NCI-H1694 treated with DMSO at 0.1 percent for 48 hours (cell line): ENCODE measurements at places on chromosomes 11 and 22.
A peak's percentile ranks its signal among the peaks of the same experiment; 100 is the strongest.

DNA sequence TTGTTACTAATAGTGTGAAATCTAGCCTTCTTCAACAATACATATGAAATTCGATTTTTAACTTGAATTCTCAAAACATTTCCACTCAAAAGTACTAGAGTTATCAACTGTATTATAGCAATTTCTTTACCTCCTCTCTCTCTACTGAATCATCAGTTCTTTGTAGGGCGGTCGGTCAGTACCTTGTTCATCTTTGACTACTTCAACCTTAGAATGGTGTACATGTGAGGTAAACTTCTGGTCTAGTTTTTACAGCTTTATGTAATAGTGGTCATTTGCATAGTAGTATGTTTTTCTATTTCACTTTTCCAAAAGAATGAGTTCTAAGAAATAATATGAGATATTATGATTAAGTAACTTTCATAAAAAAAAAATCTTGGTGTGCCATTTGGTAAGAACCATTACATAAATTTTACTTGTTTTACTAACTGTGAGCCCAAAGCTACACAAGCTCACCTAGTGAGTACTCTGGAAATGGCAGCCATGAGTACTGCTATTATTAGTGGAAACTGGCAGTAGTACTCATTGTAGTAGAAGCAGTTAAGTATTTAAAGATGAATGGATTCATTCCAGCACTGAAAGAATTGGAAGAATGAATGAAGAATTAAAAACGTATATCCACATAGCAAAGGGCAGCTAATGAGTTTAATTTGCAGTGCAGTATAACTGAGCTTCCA lies 30.1 kb downstream of the SESN3 start:
- no peak for DNase-seq

GRCh38 chr11:10379022-10379421 lies 74.1 kb downstream of the ADM start:
- DNase-seq: no peak

DNA sequence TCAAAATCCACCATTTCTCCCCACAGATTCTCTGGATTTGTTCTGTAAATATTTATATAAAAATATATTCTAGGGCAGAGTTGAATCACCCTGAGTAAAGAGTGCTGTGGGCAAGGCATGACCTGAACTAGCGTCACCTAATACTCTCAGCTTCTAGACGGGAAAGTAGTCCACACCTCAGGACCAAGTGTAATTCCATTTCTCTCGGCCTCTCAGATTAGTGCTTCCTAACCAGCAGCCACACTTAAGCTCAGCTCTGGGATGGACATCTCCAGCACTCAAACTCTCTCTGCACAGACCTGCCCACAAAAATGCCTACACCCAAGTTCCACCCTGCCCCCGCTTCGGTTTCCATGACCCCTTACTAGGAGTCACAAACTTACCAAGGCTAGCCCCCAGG lies 5.3 kb downstream of the SPTBN2 start:
- no peak for DNase-seq

DNA sequence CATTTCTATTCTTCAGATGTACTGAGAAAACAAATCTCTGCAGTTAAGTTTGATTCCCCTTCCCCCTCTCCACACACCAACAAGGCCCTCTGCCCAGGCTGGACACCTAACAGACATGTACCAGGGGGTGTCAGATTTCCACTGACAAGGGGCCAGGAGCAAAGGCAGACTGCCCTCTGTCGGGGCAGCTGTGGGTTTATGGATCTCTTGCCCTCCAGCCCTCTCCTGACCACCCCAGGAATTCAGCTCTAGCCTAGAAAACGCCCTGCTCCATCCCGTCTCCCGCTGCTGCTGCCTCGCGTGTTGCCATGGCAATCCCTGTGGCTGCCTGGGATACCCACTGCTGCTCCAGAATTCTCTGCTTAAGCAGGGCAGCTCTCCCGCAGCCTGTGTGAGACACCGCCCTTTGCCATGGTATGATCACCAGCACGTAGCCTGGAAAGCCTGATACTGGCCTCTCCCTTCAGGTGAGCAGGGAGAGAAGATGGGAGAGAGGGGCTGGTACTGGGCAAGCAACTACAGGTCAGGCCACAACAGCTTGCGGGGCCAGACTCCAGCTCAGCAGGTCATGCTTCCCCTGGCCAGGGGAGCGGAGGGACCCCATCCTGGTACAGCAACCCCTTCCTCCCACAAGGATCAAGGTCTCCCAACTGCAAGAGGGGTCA lies 41.6 kb downstream of the BUD13 start:
- DNase-seq: no peak

DNA sequence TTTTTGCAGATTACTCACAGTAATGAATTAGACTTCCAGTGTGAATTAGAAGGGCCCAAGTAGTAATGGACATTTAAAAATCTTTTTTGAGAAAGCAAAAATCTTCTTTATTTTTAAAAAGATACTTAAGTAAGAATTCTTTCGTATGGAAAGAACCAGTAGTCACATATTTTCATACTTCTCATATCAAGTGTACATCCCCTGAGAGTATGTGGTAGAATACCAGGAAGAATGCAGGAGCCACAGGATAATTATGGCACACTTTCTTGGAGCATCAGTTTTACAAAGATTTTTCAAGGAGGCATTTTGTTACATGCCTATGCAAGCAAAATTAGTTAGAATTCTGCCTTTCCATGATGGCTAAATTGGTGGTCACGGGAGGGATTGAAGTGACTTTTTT lies 28.1 kb downstream of the POLD3 start:
- no peak for DNase-seq

- DNase-seq: no peak
Measured at GRCh38 chr11:95378789-95379188, 147.8 kb upstream of the SESN3 start.

GRCh38 chr11:130213979-130214281 lies 54.3 kb downstream of the ST14 start:
- no peak for DNase-seq

- no peak for DNase-seq
Measured at GRCh38 chr22:38412435-38413084, 42.4 kb downstream of the KCNJ4 start.

GRCh38 chr11:130278745-130279144 lies 36.0 kb downstream of the ZBTB44 start:
- no peak for DNase-seq

DNA sequence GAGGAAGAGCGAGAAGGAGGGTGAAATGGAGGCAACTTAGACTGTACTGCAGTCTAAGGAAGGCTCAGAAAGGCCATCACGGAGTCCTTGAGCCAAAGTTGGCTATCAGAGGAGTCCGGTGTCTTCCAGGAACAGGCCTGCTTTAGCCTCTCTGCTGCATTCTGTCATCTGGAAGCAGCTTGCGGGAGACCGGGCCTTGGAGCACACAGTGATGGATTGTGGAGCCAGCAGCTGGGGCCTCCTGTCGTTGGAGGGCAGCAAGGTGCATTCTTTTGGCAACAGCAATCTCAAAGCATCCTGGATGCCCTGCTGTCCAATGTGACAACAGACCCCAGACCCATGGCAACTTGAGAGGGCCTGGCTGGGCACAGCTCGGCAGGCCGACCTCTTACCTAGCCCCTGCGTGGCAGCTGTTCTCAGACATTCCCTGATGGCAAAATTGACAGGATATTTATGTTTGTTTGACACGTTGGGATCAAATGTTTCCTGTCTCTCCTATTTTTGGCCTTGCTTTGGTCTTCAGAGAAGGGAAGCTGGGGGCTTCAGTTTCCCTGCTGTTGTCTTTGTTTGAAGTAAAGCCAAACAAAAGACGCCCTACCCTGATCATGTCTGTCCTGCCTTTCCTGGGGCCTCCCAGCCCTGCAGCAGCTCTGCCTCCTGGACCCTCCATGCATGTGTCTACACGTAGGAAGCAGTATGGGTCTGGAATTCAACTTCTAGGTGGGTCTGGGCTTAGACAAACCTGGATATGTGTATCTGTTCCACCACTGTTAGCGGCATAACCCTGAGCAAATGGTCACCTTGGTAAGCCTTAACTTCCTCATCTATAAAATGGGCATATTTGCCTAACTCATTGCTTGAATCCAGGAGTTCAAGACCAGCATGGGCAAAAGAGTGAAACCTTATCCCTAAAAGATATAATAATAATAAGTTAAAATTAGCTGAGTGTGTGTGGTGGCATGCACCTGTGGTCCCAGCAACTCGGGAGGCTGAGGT lies 43.9 kb upstream of the LMO2 start:
- DNase-seq: no peak

DNA sequence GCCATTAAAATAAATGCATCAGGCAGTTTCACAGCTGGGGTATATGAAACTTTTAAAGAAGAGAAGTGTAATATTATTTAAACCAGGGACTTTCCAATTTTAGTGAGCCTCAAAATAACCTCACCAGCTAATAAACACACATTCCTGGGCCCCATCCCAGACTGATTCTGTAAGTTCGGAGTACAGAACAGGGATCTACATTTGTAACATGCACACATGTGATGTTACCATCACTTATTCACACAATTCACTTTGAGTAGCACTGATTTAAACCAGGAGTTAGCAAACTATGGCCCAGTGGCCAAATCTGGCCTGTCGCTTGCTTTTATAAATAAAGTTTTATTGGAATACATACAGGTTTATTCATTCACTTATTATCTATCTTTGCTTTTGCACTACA lies 62.0 kb downstream of the STK33 start:
- DNase-seq: peak; percentile 25

GRCh38 chr11:61297746-61298145 lies 2.6 kb upstream of the VWCE start:
- DNase-seq: no peak

DNA sequence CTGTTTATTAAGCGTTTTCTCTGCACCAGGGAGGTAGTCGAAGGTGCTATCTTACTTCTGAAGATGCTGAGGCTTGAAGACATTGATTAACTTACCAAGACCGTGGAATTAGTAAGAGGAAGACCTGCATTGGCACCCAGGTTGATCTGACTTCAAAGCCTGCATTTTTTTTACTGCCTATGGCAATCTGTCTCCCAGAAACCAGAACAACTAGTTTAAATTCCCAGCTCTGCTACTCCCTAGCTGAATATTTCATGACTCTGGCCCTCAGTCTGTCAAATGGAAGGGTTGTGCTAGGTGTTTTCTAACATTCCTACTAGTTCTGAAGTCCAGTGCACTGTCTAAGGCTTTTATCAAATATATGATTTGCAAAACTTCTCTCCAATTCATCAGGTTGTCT lies 52.0 kb upstream of the GRAMD1B start:
- no peak for DNase-seq

- DNase-seq: peak; percentile 5
Measured at GRCh38 chr11:15826826-15827225, 529.5 kb downstream of the SOX6 start.

DNA sequence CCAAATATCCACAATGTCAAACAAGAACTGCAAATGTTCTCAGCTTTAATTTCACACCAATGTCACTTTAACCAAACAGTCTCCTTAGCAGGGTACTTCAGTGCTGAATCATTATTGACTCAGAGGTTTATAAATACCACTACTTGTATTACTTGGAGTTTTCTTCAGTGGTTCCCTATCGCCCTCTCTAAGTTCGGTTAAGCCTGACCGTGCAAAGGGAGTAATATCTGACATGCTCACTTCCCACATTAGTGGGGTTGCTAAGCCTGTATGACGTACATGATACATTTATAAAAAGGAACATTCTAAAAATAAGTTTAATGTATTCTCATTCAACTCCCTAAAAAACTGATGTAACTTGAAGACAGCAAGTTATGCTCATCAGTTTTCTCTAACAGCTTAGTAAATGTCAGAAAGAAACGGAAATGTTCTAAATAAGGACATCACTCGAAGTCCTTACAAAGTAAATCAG lies 93.1 kb upstream of the ZC3H12C start:
- DNase-seq: no peak

DNA sequence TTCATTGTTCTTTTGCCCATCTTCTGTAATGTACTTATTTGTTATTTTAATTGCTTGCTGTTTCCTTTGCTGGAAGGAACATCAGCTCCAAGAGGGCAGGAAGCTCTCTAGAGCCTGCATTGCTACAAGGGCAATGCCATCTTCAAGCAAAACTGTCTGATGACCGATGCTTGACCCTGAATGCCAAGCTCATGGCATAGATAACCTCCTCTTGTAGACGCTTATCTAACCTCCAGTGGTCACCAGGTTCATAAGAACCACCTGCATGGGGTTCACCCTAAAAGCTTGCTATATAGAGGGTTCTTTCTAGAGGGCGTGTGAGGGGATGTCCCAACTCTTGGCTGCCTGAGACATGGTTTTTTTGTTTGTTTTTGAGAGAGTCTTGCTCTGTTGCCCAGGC lies 16.5 kb downstream of the FADS3 start:
- DNase-seq: no peak

GRCh38 chr11:1805525-1805924 lies 29.3 kb upstream of the SYT8 start:
- no peak for DNase-seq

DNA sequence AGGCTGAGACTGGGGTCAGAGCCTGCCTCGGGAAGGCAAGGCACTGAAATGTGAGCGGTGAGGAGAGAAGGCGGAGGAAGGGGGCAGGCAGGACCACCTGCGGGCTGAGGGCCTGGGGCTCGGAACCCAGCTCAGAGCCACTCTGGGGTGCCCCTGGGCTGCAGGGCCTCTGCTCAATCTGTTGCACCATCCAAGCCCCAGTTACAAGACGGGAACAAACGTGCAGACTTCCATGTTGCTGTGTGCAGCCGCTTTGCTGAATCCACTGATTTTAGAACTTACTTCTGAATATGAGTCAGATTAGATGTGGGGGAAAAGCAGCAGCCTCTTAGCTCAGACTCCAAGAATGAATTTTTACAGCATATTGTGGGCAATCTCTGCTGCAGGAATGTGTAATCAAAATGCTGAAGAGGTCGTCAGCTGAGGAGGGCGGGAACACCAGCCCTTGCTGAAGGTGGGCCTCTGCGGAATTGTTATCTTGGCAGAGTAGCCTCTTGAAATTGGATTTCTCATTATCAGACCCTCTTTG lies 21.6 kb downstream of the PARVG start:
- DNase-seq: no peak

- DNase-seq: no peak
Measured at GRCh38 chr11:19499026-19499669, 213.5 kb upstream of the NAV2 start.

DNA sequence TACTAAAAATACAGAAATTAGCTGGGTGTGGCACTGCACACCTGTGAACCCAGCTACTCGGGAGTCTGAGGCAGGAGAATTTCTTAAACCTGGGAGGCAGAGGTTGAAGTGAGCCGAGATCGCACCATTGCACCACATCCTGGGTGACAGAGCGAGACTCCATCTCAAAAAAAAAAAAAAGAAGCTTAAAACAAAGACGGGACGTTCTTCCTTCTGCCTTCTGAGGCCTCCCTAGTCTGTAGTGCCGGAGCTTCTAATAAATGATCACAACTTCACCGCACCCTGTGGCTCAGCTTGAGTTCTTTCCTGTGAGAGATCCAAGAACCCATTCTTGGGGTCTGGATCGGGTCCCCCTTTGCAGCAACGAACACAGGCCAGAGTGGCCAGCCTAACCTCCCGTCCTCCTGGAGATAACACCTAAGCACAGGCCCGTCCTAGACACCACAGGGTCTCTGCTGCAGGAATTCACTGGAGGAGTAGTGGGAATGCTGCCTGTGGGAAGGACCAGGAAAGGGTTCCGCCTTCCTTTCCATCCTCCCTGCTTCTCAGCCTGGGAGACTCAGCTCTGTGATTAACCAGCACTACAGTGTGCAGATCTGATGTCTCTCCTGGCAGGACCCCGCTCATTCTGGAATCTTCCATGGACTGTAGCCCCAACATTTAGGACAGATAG lies 2.2 kb upstream of the APOBEC3H start:
- DNase-seq: no peak
